A172 (cell line): ENCODE measurements at places on chromosomes 11 and 22. TPM values are rescaled to one million over a fixed set of nuclear protein-coding genes. Genes with fewer than 3 reads are reported as not detected.

- DNase-seq = no peak
Observed at GRCh38 chr11:69879729-69880005, 60.5 kb upstream of the FGF3 start.

DNA sequence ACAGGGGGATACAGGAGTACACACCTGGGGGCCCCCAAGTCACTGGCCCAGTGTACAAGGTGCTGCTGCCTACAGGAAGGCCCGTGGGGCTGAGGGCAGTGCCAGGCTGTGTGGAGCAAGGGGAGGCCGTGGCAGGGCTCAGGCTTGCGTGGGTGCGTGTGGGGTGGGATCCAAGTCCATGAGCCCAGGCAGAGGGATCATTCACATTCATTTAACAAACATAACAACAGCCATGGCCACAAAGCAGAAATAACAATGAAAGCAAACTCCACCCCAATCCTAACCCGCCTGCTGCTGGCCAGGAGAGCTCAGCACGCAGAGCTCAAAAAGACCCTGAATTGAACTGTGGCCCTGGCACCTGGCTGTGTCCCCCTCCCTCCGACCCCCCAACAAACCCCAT lies 17.0 kb upstream of the SCGB1A1 start:
- no peak for DNase-seq

- DNase-seq = no peak
Observed at GRCh38 chr11:126515501-126515900, 160.0 kb downstream of the ST3GAL4 start.

The OR5AP2 gene
- not detected in 2 replicates for total RNA-seq

GRCh38 chr22:30508216-30508615 lies 2.7 kb upstream of the SEC14L4 start:
- DNase-seq = no peak

- no peak for DNase-seq
Observed at GRCh38 chr22:40894417-40894816, 32.5 kb upstream of the DNAJB7 start.

DNA sequence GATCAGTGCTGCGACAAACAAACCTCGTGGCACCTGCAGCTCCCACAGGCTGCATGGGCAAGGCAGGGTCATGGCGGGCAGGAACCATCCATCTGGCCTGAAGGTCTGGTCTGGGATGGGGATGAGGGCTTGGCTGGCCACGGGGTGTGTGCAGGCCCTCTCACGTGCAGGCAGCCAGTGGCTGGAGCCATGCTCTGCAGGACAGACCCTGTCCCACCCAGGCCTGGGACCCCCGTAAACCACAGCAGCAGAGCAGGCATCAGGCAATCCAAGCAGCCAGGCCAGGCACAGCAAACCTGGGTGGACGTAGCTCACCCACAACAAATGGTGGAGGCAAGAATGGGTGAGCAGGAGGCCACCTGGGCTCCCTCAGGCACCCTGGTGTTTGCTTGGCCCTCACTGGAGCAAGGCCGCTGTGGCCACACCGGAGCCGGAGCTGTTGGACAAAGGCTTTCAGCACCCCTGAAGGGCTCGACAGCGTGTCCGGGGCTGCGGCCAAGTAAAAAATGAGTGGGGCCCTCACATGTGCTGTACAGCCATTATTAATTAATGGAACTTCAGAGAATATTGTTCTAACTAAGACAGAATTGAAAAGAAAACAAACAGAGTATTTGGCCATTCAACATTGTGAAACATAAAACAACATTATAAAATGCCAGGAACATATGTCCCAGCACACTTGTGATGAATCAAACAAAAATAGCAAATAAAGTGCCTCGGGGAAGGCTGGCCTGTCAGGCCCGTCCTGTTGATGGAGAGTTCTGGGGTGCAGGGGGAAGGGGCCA lies 24.0 kb upstream of the GNB1L start:
- no peak for DNase-seq

- no peak for DNase-seq
Observed at GRCh38 chr11:47915783-47916182, 64.6 kb upstream of the PTPRJ start.

DNA sequence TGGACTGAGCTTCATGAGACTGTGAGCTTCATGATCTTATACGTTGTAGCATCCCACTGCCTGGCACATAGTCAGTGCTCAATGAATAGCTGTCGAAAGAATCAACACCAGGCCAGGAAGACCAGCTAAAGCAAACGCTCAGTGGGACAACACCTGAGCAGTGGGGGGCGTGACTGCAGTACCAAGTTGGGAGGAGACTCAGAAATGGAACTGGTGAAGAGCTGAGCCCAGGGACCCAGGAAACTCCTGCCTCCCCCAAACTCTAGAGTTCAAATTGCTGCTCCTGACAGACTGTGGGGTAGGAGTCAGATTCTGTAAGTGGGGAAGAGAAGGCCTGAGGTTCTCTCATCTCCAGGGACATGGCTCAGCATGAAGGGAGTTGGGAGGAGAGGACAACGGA lies 59.3 kb downstream of the MORC2 start:
- no peak for DNase-seq
